PC-3 (cell line): ENCODE measurements at places on chromosomes 2 and 18.

- DNase-seq, result no peak
These were observed 95.9 kb downstream of the ALPK2 start for GRCh38 chr18:58532972-58533371.

GRCh38 chr2:38073211-38074057 is 2.5 kb downstream of the CYP1B1 start:
- peak; percentile 36 for DNase-seq

GRCh38 chr2:164711766-164712138 is 90.5 kb upstream of the GRB14 start:
- DNase-seq, result peak; percentile 19

GRCh38 chr2:28086611-28087010 is 196.1 kb downstream of the BABAM2 start:
- no peak for DNase-seq

GRCh38 chr2:100889286-100889685 is 69.3 kb downstream of the NPAS2 start:
- DNase-seq, result no peak

DNA sequence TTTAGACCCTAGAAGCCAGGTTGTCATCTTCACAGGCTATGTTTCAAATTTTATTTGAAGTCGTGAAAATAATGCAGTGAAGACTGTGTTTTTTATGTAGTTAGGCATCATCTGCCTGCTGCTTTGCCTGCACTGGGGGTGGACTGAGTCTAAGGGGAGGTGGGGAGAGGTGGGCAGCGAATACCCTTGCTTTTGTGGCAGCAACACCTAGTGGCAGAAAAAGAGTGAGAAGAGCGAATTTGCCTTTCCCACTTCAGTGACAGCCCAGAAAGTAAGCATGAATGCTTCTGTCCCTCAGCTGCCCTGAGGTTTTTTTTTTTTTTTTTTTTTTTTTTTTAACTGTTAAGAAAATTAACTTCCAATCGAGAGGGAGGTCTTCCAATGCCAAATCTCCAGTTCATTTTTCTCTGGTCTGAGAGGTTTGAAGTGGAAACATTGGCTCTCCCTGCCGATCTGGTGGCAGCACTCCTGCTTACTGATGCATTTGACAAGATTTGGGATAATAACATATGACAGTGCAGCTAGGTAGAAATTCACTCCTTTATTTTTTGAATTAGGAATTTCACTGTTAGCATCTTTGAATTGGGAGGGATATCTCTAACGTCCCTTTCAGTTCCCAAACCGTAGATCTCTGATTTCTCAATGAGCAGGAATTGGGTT is 60.3 kb upstream of the LYPD6B start:
- no peak for DNase-seq

GRCh38 chr2:117698819-117699218 is 115.7 kb upstream of the DDX18 start:
- DNase-seq, result no peak

DNA sequence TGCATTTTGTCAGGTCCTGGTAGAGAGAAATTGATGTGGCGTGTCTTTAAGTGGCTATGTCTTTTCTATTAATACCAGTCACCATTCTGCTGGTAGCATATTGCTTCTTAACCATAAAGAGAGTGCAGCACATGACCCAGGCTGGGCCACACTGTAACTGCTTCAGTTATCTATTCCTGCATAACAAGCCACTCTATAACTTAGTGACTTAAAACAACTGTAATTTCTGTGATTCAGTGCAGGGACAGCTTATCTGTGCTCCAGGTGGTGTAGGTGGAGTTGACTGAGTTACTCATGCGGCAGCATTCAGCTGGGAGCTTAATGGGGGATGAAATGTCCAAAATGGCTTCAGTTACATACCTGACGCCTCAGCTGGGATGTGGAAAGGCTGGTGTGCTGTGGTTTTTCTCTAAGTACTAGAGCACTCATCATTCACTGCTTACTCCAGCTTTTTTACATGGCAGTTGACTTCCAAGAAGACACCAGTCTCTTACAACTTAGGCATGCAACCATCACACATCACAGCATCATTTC is 742.4 kb downstream of the SATB2 start:
- DNase-seq, result no peak

- DNase-seq, result no peak
These were observed 421.9 kb downstream of the THSD7B start for GRCh38 chr2:137187216-137187615.

- DNase-seq, result peak; percentile 65
These were observed 6.2 kb upstream of the GDF7 start for GRCh38 chr2:20660506-20661420.

DNA sequence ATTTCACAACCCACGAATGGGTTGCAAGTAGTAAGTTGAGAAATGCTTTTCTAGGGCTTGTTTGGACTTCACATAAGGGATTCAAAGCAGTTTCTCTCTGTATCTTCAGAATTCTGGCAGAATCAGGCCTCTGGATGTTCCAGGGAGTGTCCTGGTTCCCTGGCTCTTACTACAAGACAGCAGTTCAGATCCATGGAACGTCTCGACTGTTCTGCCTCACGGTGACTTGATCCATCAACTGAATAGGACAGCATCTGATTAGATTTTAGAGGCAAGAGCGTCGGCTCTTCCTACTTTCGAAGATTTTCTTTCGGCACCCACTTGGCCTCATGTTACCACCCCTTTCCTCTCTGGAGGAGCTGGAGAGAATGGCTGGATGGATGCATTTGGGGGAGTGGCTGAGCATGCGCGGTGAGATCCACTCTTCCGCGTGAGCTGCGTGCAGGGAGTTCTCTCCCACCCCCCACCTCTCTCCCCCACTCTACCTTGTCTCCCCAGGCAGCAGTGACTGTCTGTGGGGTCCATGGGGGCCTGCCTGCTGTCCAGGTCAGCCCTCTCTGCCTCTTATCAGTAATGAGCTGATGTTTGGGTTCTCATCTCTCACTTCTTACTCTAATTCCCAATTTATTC is 132.5 kb downstream of the VAPA start:
- no peak for DNase-seq

DNA sequence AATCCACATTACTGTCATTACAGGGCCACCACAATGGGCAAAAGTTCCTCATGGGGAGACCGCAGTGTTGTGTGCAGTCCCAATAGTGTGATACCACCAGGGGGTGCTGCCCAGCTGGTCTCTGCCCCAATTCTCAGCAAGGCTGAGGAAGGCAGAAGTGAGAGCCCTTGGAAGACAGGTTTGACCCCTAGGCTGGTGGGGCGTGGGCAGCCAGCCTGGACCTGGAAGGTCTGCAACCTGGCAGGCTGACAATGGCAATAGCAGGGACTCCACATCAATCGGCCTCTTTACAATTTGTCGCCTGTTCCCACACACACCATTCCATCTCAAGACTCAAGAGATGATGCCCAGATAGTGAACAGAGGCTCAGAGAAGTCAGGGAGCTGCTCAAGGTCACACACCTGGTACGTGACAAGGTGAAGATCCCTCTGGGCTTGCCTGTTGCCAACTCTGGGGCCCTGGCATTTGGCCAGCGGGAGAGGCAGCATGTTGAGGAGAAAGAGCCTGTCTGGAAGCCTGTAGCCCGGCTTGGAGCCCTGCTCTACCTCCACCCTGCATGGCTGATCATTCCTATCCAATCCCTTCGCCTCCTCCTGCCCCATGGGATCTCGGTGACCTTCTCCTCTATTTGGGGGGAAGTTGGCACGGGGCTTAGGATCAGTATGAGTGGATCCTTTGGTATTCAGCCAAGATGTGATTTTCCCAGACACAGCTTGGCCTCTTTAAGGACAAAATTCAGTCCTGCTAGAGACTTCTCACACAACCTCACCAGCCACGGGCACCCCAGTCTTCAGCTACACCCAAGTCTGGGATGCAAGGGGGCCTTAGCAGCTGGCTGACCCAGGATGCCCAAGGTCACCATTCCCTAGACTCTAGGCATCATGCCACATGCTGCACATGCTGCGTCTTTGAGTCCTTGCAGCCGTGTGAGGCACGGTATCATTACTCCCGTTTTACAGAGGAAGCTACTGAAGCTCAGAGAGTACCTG is 2.9 kb upstream of the ATOH8 start:
- peak; percentile 67 for DNase-seq

GRCh38 chr2:19738707-19739106 is 163.1 kb downstream of the TTC32 start:
- no peak for DNase-seq

- no peak for DNase-seq
These were observed 66.2 kb upstream of the SALL3 start for GRCh38 chr18:78913395-78913794.

- no peak for DNase-seq
These were observed 64.6 kb downstream of the PLCL1 start for GRCh38 chr2:197869041-197869440.

DNA sequence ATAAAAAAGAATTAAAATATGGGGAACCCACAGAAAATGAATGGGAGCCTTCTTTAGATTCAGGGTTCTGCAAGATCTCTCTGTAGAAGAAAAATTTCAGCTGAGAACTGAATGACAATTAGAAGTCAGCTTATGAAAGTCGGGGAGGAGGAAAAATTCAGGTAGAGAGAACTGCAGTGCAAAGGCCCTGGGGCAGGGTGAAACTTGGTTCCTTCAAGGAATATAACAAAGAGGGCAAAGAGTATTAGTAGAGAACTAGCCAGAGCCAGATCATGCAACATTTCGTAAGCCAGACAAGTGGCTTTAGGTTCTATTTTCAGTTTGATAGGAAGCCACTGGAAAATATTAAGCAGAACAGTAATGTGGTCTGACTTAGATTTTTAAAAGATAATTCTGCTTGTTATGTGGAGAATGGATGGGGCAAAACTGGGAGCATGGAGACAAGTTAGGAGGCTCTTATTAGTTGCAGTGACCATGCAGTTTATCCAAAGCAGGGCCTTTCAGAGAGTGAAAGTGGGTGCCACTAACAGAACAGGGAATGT is 27.9 kb downstream of the RAB27B start:
- no peak for DNase-seq

DNA sequence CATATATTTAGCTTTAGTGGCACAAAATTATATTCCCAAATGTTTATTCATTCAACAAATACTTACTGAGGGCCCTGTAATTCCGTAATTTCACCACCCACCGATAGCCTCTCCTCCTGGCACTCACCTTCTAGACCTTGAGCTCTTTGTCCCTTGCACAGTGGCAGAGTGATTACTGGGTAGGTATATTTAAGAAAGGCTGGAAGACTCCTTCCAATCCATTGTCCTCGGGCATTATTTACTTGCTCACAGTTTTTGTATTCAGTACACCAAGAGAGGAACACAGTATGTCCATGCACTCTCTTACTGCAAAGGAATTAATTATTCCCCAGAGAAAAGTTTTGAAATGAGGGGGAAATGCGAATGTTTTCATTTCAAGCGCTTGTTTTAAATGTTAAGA is 1.1 kb upstream of the CDCA7 start:
- no peak for DNase-seq

DNA sequence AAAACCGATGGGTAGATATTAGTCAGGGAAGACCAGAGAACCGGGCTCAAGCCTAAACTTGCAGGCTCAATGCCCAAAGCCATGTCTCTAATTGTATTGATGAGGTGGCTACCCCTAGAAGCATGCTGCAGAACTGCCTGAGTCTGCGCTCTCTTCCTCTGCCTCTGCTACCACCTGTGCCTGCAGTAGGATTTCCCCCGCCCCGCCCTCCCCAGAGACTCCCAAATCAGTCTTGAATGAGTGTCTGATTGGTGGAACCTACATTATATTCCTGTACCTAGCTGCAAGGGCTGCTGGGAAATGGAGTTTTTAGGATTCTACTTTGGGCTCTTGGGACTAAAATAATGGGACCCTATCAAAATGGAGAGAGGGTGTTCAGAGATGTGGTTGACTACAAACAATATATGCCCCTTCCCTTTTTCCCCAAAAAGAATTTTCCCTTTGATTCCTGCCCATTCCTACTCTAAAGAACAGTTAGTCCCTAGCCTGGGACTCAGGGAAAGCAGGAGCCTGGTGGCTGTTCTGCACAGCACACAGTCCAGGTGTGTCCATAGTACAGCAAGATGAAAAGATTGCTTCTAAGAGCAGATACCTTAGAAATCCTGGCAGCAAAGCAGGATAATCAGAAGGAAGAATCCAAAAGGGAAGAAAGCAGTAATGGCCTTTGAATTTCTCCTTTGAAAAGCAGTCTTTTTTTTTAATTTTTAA is 12.5 kb downstream of the GRP start:
- DNase-seq, result no peak

- no peak for DNase-seq
These were observed 13.2 kb upstream of the ITGAV start for GRCh38 chr2:186576614-186577013.

GRCh38 chr2:240392948-240393830 is 42.3 kb upstream of the GPC1 start:
- no peak for DNase-seq
